ENCODE measurements at places on chromosomes 13 and 19.

DNA sequence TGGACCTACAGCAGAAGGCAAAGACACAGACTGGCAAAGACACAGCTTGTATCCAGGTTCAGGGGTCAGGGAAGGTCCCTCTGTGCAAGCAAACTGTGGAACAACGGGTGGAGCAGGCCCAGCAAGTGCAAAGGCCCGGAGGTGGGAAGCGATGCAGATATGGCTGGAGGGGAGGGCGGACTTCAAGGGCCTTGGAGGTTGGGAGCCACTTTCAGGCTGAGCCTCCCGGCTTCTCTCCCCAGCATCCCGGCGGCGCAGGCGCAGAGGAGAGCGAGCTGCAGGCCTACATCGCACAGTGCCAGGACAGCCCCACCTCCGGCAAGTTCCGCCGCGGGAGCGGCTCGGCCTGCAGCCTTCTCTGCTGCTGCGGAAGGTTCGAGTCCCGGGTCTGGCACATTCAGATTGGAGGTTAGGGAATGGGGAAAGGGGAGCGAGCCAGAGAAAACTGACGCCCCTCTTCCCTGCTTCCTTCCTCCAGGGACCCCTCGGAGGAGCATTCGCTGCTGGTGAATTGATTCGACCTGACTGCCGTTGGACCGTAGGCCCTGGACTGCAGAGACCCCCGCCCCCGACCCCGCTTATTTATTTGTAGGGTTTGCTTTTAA, 2.1 kb upstream of the PNPLA6 start:
- no peak for DNase-seq

- no peak for DNase-seq
Observed at GRCh38 chr13:78636495-78636894, 22.5 kb downstream of the OBI1 start.

- no peak for DNase-seq
Observed at GRCh38 chr19:11663181-11663591, 65.9 kb downstream of the ZNF627 start.

GRCh38 chr13:99390601-99391000, 83.4 kb upstream of the GPR183 start:
- DNase-seq: no peak

DNA sequence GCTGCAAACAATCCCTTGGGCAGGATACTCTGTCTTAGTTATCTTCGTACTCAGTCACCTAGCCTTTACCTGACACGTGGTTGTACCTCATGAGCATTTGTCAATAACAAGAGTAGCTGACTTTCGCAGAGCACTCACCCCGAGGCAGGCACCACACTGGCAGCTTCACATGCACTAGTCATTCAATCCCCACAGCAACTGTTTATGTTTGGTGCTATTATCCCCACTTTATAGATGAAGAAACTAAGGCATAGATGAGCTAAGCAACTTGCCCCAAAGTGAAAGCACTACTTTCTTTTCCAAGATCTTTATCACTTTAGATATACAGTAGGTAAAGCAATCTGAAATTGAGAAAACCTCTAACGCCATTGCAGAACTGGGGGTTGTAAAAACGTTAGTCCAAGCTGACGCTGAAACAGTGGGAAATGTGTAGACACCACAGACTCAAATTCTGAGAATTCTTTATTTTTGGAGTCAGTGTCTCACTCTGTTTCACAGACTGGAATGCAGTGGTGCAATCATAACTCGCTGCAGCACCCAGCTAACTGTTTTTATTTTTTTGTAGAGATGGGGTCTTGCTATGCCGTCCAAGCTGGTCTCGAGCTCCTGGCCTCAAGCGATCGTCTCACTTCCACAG, 446.0 kb downstream of the FOXO1 start:
- no peak for DNase-seq

DNA sequence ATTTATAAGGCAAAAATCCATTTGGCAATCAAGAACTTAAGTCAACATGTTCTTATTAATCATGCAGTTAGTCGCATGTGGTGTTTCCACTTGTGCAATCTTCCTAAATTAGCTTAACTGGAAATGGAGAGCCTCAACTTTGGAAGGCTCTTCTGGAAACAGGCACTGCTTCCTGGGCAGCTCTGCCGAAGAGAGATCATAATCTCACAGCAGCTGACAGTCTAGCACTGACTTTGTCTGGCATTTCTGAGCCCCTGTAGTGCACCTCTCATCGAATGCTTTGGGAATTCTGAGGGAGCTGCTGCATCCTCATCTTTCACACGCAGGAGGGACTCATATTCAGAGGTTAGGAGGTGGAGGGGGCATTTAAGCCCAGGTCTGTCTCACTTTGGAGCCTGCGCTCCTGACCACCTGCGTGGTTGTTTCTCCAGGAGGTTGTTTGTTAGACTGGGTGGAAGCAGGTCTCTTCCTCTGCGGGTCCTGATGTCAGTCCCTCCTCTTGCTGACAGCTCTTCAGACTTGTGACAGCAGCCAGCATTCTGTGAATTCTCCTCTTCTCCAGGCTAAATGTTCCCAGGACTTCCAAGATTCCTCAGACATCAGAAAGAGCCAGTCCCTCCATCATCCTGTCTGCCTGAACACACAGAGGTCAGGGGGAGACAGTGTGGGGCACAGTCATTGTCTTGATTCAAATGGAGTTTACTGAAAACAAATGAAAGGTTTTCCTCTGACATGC, 100.4 kb upstream of the GJB6 start:
- DNase-seq: no peak

GRCh38 chr13:50322006-50322405, 306.8 kb downstream of the KCNRG start:
- DNase-seq: peak; percentile 60

DNA sequence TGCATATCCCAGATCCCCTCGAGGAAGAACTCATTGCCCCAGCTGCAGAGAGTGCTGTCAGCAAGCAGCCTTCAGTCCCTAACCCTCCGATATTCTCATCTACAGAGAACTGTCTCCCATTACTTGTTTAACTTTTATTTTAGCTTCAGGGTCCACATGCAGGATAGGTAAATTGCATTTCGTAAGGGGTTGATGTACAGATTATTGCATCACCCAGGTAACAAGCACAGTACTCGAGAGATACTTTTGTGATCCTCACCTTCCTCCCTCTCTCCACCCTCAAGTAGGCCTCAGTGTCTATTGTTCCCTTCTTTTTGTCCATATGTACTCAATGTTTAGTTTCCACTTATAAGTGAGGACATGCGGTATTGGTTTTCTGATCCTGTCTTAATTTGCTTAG, 171.5 kb upstream of the IRS2 start:
- DNase-seq: no peak

DNA sequence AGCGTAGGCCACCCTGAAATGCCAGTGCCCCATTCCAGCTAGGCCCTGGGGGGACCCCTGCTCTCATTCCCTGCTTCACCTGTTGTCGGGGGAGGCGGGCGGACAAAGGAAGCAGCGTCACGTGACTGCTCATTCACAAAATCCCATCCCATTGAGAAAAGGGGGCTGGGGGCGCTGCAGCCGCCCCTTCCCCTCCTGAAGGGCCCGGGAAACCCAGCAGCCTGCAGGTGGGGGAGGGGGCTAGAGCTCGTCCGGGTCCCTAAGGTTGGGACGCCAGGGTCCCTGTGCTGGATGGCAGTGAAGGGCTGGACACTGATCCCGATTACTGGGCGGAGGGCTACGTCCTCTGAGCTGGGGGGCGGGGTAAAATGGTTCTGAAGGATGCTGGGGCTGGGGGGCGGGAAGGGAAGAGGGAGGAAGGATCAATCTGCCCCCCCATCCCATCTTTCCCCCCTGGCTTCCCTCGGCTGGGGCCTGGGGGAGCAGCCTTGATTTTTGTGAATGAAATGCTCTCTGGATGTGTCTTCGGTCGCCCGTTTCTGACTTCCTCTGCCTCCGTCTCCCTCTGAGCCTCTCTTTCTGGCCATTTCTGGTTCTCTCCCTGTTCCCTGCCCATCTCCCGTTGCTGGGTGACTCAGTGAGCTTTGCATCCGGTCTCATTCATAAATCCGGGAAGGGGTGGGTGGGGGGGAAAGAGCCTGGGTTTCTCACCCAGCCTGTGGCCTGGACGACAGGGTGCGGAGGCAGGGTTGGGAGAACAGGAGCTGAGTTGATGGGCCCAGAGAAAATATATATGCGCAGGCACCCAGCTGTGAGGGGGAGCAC, 816 bp downstream of the SPRED3 start:
- peak; percentile 22 for DNase-seq

- no peak for DNase-seq
Observed at GRCh38 chr13:20482275-20482761, 43.3 kb downstream of the CRYL1 start.

DNA sequence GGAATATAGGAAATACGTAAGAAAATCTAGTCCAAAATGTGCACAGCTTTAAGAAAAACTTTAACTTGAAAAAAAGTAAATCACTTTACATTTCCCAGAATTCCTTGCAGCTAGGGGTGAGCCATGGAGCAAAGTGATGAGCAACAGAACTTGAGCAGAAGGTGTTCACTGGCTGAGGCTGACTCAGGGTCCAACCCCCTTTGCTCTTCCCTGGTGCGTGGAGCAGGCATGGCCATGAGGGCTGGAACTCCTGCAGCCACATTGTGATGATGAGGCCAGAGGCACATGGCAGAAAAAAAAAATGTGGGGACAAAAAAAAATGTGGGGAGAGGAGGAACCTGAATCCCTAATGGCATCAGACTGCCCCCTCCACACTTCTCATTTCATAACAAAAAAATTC, 9.9 kb upstream of the PLA2G4C start:
- no peak for DNase-seq

DNA sequence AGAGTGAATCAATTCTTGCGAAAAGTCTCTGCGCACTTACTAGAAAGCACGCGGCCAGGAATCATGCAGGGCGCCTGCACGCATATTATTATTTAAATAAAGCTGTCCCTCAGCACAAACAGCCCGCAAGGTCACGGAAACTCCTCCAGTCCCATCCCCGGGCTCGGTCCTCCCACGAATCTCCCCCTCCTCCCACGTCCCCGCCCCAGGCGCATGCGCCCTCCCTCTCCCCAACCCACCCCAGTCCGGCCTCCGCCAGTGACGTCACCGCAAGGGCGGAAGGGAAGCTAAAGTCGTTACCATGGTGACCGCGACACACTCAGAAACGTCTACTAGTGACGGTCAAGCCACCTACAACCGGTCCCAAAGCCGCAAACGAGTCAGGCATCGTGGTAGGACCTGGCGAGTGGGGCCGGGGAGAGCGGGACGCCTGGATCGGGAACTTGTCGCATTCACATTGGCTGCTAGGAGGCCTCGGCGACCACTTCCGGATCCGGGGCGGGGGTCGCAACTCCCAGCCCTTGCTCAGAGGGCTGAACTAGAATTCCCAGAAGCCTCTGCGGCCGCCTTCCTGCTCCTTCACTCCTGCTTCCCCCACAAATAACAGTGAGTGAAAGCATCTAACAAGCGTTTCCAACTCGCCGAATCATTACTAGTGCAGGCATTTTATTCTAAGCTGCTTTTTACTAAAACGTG, at the start of gene ZSCAN5A:
TSS of gene ZSCAN5A (minus strand) at position 459 of the 696 bp plus-strand sequence. CDS start 89,793 bp downstream, outside the sequence.
- DNase-seq: peak; percentile 95

DNA sequence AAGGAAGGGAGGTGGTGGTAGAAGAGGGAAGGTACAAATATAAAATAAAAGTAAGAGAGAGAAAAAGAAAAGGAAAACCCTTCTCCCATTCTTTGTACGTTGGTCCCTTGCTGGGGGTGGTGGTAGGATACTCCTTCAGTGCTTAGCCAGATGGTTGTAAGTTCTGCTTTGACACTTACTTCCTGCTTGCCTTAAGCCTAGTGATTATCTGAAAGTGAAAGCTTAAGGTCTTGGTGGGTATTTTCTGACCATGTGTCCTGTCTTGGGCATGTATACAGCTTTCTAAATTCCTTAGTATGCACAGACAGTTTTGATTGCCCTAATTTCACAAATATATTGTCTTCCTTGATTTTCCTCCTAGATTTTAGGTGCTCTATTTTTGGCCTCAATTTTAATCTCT, 314.8 kb downstream of the PCDH17 start:
- DNase-seq: no peak

DNA sequence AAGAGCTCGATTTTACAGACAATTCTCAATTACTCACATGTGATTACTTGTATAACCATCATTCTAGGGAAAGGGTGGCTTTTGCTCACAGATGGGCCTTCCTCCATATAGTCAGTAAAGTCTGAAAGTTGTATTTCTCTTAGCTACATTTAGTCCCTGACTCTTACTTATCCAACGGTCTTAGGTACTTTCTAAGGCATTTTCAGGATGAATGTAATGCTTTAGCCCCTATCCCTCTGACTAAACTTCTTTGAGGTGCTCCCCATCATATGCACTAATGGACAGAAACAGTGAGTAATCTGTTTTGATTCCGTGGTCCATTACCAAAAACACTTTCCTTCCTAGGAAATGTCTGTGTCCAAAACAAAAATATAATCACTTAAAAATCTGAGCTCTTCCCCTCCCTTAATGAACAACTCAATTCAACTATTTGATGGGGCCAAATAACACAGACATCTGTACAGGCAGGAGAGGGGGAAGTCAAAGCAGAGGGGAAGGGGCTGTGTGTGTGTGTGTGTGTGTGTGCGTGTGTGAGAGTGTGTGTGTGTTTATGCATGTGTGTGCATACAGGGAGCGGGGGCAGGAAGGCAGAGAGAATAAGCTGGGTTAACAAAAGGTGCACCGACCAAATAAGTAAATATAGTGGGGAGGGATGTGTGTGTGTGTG, 84.9 kb downstream of the USP12 start:
- no peak for DNase-seq

GRCh38 chr19:29759359-29759758, 44.3 kb upstream of the C19orf12 start:
- DNase-seq: no peak

DNA sequence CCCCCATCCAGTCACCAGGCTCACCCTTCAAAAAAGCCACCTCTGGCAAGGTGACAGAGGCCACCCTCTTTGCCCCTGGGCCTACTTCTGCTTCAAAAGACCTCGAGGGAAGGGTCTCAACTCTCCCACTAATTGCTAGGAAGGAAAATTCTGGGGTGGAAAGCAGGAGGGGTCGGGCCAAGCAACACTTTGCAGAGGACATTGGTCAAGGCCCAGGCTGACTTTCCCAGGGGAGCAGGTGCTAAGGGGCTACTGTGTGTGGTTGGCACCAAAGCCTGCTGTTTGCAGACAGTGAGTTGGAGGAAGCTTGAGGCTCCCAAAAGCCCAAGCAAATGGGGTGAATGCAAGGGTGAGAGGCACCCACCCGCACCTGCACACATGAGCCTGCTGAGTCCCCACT, 28.6 kb upstream of the VSTM2B start:
- DNase-seq: no peak

DNA sequence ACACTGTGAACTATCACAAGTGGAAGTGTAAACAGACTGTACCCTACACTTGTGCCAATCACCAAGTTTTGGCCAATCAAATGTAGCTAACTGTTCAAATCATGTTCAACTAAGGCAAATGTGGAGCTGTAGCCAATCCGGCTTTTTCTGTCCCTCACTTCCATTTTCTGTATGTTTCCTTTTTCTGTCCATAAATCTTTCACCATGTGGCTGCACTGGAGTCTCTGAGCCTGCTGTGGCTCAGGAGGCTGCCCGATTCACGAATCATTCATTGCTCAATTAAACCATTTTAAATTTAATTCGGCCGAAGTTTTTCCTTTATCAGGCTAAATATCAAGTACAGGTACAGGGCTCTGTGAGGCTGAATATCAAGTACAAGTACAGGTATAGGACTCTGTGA, 216.5 kb downstream of the RFC3 start:
- DNase-seq: no peak

Data from inflammatory macrophage (primary cell).